Endodermal cell (in vitro differentiated cells): ENCODE measurements at places on chromosomes 7 and 10. TPM values are rescaled to one million over a fixed set of nuclear protein-coding genes. Genes with fewer than 3 reads are reported as not detected.
A peak's percentile ranks its signal among the peaks of the same experiment; 100 is the strongest.

- H3K27ac ChIP-seq = no peak overlapping the region
- H3K36me3 ChIP-seq = no peaks in the 10 kb centered on the region
- H3K4me1 ChIP-seq = peaks cover 12% of the 10 kb centered on the region
- H3K27me3 ChIP-seq = no peaks in the 10 kb centered on the region
- no peak for DNase-seq
- H3K4me3 ChIP-seq = no peak overlapping the region
Measured at GRCh38 chr7:14766747-14767146, 135.8 kb downstream of the DGKB start.

DNA sequence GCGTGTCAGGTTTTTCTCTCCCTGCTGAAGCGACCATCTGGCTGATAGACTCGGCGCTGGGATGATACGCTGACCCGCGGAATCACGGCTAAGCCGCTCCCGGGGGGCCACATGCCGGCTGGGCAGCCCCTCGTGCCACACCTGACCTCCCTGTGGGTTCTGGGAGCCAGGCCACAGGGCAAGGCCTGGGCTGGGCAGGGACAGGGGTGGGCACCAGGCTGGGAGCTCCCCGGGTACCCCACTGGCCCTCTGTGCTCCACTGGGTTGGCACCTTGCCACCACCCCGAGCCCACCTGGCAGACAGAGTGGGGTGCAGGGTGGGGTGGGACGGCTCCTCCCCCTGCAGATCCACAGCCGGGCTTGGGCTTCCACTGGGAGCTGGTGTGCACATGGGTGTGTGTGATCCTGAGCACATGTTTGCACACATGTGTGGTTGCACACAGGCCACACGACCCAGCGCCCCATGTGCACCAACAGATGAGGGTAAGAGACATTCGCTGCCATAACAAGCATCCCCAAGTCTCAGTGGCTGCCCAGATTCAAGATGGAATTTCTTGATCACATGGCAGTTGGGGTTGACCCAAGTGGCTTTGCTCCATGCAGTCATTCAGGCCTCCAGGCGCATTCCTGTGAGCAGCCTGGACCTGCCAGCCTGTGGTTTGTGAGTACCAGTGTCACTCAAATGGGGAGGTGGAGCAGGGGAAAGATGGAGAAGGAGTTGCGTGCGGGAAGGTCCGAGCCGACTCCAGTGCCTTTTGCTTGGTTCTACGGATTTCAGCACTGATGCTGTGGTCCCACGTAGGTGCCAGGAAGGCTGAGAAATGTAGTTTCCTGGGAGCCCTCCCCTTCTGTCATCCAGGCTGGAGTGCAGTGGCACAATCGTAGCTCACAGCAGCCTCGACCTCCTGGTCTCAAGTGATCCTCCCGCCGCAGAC lies 79.7 kb downstream of the UNCX start:
- no peak for DNase-seq
- H3K4me1 ChIP-seq = no peaks in the 10 kb centered on the region
- no peaks in the 10 kb centered on the region for H3K27me3 ChIP-seq
- no peak overlapping the region for H3K4me3 ChIP-seq

DNA sequence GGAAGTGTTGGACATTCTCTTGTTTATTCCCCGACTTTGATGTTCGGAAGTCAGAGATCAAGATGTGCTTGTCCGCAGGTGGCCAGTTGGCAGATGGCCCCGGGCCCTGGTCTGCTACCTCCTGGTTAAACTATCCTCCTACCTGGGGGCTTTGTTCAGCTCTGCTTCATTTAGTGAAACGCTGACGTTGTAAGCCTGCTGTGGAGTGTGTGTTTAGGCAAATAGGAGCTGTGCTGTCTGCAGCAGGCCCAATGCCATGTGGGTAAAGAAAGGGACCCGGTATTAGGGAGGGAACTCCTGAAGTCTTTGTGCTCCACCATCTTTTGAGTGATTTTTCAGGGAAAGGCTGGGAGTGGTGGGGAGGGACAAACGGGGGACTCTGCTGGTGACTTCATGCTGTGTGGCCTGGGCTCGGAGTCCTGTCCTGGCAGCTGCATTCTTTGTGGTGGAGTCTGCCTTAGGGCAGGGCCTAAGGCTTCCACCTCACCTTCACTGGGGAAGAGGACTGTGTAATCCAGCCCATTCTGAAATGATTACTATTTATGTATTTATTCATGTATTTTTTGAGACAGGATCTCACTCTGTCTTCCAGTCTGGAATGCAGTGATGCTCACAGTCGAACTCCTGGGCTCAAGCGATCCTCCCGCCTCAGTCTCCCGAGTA lies 171.1 kb upstream of the KLF6 start:
- H3K27me3 ChIP-seq = no peaks in the 10 kb centered on the region
- H3K27ac ChIP-seq = peak overlapping the region; percentile 61
- DNase-seq = peak; percentile 63
- no peak overlapping the region for H3K4me3 ChIP-seq
- peaks cover 10% of the 10 kb centered on the region for H3K4me1 ChIP-seq
- H3K36me3 ChIP-seq = no peaks in the 10 kb centered on the region

DNA sequence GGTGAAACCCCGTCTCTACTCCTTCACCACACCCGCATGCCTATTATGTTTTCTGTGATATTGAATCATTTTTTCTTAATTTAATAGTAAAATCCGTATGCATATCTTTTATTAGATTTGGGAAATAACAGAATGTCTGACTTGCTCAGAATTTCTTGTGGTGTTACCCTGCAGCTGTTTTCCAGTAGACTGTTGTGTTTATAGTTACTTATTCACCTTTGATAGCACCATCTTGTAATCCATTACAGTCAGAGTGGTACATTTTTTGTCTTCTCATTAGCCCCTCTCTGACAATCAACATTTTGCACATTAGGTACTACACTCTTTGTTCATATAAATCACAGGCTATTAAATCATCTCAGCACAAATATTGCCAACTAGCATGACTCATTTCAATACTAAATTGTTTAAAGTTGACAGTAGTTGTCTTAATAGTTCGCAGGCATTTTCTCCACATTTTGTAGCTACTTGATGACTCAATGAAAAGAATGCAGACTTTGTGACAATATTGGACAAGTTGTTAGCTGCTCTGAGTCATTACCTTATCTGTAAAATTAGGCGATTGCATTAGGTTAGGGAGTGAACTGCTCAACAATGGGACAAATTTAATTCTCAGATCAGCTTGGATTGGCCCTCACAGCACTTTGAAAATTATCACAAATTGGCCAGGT lies 17.8 kb upstream of the SLC16A12 start:
- H3K27me3 ChIP-seq = no peaks in the 10 kb centered on the region
- no peak for DNase-seq
- no peak overlapping the region for H3K27ac ChIP-seq
- H3K36me3 ChIP-seq = no peaks in the 10 kb centered on the region
- H3K4me1 ChIP-seq = peaks cover 10% of the 10 kb centered on the region

GRCh38 chr7:91899563-91899962 lies 19.1 kb upstream of the MTERF1 start:
- no peak overlapping the region for H3K4me3 ChIP-seq
- no peaks in the 10 kb centered on the region for H3K4me1 ChIP-seq
- no peak overlapping the region for H3K27ac ChIP-seq

DNA sequence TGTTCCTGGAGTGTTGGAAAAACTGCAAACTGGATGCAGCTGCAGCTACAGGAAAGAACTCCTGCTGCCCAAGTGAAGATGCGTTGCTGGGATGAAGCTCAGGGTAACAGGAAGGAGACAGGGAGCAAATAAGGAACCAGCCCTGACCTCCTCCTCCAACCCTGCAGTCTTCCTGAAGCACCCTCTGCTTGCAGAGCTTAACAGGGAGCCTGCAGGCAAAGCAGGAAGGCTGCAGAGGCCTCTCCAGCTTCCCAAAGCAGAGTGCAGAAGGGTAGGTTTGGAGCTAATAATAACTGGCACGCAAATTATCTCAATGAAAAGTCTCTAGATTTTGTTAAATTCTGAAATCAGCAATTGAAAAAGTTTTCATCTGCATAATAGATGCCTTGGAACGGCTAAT lies 92.5 kb downstream of the SORCS1 start:
- H3K27me3 ChIP-seq = no peaks in the 10 kb centered on the region
- H3K36me3 ChIP-seq = peaks cover 14% of the 10 kb centered on the region
- H3K27ac ChIP-seq = no peak overlapping the region
- peaks cover 8% of the 10 kb centered on the region for H3K4me1 ChIP-seq
- peak; percentile 51 for DNase-seq

DNA sequence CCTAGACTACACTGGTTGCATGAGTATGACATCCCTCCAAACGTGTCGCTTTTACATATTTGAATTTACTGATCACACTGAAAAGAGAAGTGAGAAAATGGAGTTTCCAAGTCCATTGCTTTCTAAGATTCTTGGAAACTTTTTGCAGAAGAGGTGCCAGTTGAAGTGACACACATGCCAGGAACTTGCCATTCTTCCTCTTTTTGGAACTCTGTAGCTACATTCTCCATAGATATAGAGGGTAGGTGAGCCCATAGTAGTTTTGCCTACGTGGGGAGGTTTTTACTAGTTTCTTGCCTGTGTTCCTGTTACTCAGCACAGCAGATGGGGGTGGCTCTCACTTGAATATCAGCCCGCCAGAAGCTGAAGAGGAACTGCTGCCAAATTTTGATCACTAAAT lies 286.6 kb upstream of the NRP1 start:
- no peak overlapping the region for H3K27ac ChIP-seq
- H3K36me3 ChIP-seq = no peaks in the 10 kb centered on the region
- H3K4me3 ChIP-seq = no peak overlapping the region
- H3K27me3 ChIP-seq = no peaks in the 10 kb centered on the region
- no peaks in the 10 kb centered on the region for H3K4me1 ChIP-seq

DNA sequence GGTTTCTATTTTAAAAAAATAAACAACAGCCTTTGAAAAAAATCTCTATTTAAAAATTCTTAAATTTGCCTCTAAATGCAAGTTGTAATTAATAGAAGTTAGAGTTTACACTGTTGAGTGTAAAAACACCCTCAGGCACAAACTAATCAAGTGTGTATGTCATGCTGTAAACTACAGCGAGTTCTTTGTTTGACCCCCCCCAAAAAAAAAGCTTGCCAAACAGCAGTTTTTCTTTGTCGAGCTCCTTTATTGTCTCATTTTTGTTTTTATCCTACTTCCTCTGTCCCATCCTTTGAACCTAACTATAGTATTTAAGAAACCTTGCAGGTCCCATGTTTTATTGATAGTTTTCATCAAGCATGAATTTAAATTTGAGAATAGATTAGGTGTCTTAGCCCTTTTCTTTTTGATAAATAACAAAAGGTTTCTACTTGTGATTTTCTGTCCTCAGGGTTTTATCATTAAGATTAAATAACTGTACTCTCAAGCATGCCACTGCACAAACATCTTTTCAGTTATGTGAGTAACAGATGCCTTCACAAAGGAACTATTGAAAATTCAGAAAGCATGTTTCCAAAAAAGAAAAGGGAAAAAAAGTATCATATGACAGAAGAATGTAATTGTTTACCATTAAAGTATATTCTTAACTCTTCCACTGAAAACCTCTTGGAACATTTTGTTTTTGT lies 176.0 kb downstream of the ARID5B start:
- no peaks in the 10 kb centered on the region for H3K27me3 ChIP-seq
- no peak overlapping the region for H3K4me3 ChIP-seq
- DNase-seq = no peak
- no peak overlapping the region for H3K27ac ChIP-seq
- no peaks in the 10 kb centered on the region for H3K4me1 ChIP-seq
- H3K36me3 ChIP-seq = no peaks in the 10 kb centered on the region

DNA sequence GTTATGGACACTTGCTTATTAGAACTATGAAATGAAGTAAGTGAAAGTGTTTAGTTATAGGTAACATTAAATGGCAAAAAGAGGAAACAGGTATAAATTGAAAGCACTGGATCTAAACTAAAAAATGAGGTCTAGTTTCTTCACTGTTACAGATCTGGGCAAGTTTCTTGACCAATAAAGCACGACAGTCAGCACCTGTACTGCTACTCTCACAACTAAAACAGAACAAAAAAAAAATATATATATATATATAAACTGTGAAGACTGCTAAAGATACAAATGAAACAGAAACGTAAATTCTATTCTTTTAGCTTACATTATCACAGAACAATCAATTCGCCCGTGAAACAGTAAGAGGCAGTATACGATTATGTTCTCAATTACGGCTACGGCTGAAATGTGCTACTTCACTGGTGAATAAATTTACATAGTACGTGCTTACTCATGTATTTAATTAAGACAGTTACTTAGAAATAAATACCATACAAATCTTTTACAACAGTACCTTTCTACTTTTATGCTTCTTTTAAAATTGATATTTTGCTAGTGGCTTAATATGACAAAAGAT lies 4.2 kb downstream of the AHR start:
- no peaks in the 10 kb centered on the region for H3K4me1 ChIP-seq
- DNase-seq = no peak

DNA sequence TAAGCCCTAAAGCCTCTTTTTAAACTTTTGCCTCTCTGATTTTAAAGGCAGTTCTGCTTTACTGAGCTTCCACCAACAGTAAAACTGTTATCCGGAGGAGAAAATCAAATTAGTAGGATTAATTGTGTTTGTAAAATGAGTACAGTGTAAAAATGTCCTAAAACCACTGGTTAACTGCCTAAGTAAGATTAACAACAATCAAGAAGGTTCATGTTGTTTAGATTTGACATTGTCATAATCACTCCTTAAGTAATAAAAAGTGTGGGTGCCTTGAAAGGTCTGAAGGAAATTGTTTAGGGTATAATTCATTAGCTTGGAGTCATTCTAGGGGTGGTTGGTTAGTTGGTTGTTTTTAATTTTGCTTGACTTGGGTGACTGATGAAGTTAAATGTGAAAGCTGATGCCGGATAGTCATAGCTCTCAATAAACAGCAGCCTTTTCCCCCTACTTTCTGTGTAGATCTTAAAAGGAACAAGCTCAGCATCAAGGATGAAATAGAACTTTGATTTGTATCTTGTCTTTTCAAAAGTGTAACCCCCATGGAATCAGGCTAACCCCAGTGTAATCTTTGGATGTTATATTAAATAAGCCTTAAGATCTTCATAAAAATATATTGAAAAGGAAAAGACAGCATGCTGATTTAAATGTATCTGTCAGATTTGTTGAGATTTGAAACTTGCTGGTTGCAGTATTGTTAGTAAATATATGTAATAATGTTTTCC lies 148.3 kb downstream of the ARID5B start:
- no peaks in the 10 kb centered on the region for H3K27me3 ChIP-seq
- no peak for DNase-seq
- H3K4me3 ChIP-seq = peak overlapping the region; percentile 71
- peaks cover 24% of the 10 kb centered on the region for H3K4me1 ChIP-seq
- no peaks in the 10 kb centered on the region for H3K36me3 ChIP-seq

GRCh38 chr7:102188746-102189145 lies 97.9 kb upstream of the SH2B2 start:
- no peak for DNase-seq
- H3K4me1 ChIP-seq = no peaks in the 10 kb centered on the region
- no peaks in the 10 kb centered on the region for H3K27me3 ChIP-seq
- peaks cover 77% of the 10 kb centered on the region for H3K36me3 ChIP-seq

Gene PDE6C
- total RNA-seq = not detected in 2 replicates

Gene ATRNL1
- 8.0 to 12.5 TPM (median 10.6 TPM) in 3 replicates for total RNA-seq

Gene OR2A12
- total RNA-seq = not detected in 2 replicates

Gene CALML3
- total RNA-seq = not detected in 2 replicates

Gene HOXA5
- not detected in 3 replicates for total RNA-seq

Gene SPDYE2B
- total RNA-seq = not detected in 2 replicates

Gene OR6V1
- not detected in 3 replicates for total RNA-seq
